ENCODE measurements at places on chromosomes 4 and X.
A peak's percentile ranks its signal among the peaks of the same experiment; 100 is the strongest.

- DNase-seq, result no peak
Measured at GRCh38 chrX:133630362-133630761, 215.1 kb upstream of the GPC4 start.

GRCh38 chrX:149510386-149510785 is 5.3 kb upstream of the IDS start:
- no peak for DNase-seq

- no peak for DNase-seq
Measured at GRCh38 chr4:104205116-104205515, 289.6 kb downstream of the CXXC4 start.

DNA sequence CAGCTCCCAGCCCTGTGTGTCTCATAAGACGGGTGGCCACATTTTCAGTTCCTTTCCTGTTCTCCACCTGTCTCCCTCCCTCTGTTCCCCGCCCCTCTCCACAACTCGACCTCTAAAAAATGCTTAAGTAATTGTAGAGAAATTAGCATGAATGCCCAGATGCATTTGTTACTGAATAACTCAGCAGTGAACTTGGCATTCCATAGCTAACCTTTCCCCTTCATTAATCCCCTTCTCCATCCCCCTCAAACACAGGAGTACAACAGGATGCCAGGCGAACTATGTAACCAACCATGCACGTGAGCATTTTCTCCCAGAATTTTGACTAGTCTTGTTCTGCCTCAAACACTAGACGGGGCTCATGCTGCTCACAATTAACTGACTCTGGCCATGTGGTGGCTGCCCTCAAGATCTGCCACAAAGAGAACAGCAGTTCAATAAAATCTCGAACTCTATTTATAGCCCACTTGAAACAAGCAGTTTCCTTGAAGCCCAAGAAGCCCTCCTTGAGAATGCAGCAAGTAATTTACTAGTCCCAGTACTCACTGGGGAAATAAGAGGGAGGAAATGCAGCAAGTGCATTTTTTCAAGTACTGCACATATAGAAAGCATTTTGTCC is 351.2 kb downstream of the ARHGAP24 start:
- DNase-seq, result no peak

GRCh38 chrX:141214196-141214595 is 28.1 kb downstream of the SPANXC start:
- DNase-seq, result no peak

DNA sequence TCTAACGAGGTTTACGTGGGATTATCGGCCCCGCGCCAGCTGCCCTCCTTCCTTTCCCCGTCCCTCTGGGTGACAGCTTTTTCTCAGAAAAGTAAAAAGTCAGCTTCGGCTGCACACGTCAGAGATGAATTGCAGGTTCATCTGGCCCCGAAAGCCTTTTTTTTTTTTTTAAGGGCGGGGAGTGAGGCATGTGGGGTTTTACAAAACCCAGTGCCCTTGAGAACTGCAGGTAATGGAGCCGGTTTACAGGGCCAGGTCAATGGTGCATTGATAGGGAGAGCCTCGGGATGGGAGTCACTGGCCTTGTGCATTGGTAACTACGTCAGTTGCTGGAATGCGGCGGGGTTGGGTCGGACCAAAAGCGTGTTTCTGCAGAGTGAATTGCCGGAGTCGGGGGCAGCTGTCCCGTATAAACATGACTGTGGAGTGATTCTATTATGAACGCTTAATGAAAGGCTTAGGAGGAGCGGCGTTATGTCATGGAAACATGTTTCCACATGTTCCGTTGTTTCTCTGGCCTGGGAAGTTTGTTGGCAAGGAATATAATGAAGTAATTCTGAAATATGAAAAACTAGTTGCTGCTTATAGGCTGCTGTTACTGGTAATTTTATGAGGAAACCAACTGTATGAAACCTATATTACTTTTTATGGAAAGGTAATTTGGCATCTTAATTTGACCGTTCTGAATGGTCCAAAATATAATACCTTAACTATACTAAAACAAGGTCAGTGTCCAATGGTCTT is 1.1 kb downstream of the HSPA4L start:
- no peak for DNase-seq

DNA sequence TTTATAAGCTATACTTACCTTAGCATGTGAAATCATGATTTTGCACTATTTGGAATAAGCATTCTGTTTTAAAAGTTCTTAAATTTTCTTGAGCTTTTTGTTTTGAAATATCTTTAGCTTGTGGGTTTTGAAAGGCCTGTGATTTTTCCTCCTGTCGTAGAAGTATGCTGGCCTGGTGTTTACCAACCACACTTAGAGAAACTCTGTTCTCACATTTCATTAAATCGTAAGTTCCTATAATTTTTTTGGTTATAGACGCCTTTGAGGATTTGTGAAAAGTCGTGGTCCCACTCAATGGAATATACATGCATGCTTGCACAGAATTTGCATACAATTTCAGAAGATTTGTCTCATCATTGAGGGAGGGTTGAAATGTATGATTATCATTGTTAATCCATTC is 63.6 kb downstream of the PDLIM5 start:
- DNase-seq, result no peak

DNA sequence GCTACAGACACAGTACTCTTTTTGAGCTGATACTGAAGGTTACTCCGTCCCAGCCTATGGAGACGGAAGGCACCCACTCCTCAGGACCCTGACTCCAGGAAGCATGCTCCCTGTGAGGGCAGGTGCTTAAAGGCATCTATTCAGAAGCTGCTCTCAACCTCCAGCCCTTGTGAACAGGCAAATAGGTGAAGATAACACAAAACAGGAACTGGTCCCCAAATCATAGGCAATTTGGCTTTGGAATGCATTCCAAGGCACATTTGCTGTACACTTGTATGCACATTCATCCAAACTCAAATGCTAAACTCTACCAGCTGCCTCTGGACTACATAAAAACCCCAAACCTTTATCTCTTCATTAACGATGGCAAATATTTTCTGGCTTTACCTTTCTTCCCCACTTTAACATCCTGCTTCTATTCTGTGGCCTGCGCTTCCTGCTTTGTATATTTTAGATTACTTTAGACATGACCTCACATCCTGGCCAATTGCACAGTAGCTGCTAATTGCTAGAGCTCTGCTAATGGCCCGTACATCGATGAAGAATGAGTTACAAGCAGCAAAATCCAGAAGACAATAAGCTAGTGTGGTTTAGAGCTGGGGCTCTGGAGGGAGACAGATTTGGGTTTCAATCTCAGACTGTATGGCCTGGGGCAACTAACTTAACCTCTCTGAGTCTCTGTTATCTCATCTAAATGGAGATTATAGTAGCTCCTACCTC is 3.2 kb downstream of the SEL1L3 start:
- DNase-seq, result no peak

- no peak for DNase-seq
Measured at GRCh38 chr4:3492741-3493719, 29.9 kb downstream of the DOK7 start.

DNA sequence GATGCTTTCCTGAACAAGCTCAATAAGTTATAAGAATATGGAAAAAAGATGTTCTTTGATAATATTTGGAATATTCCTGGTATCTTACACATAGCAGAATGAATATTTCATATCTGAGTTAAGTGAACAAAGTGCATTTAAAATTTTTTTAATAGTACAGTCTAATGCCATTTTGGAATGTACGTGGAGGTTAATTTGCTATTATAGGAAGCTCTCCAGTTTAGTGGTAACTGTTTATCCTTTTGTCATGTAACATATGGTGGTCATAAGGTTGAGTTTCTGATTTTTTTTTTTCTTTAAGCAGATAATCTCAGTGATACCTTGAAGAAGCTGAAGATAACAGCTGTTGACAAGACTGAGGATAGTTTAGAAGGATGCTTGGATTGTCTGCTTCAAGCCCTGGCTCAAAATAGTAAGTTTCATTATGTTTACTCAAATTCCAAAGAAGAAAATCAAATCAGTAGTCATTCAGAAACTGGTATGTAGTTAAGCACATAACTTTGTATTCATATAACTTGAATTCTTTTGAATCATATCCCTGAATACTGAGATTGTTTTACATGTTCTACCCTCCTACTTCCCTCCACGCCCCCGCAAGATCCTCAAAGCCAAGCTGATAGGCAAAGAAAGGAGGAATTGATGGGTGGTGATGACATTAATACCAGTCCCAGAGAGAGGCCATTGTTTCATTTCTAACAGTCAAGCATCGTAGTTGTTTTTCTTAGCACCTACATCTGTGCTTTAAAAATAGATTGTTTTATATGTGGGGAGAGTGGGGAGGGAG is 32.1 kb downstream of the RAP1GDS1 start:
- DNase-seq, result no peak

- peak; percentile 20 for DNase-seq
Measured at GRCh38 chr4:102819588-102820365, 7.6 kb downstream of the UBE2D3 start.

- no peak for DNase-seq
Measured at GRCh38 chr4:2059726-2060602, 837 bp downstream of the NAT8L start.

- DNase-seq, result no peak
Measured at GRCh38 chrX:51456246-51456645, 40.1 kb downstream of the NUDT11 start.

- no peak for DNase-seq
Measured at GRCh38 chr4:95317085-95317793, 231.5 kb downstream of the UNC5C start.

DNA sequence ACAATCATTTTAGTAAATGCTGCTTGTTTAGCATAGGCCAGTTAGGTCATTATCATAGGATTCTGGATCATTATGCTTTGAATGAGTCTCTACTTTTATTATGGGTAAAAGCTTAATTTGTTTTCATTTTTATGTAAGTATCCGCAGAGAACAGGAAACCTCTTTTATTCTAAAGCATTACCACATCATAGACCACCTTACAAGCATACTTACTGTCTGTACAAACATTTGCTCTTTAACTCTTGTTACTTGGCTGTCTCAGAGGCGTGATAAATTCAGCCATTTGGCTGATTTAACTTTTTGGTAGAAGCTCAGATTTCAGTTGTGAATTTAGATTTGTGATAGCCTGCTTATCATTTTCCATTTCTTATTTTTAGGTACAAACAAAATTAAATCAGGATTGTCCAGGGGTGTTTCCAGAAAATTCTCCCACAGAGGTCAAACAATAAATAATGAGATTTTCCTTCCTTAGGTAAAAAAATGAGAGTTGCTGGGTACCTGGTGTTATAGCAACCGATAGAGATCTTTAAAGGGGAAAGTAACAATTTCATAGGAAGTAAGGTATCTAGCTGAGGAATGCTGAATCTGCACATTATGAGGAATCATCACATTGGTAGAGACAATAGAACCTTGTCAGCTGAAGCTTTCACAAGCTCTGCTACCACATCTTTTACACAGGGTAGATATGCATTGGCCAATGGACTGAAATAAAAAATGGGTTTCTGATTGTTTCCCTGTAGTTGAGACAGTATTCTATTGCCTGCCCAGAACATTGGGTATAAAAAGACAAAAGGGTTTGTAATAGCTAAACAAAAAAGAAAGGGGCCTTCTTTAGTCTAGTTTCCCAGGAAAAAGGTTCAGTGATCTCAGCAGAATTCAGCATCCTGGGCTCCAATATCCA is 62.5 kb downstream of the NDNF start:
- no peak for DNase-seq

- DNase-seq, result no peak
Measured at GRCh38 chr4:2048831-2049230, 10.3 kb upstream of the NAT8L start.

DNA sequence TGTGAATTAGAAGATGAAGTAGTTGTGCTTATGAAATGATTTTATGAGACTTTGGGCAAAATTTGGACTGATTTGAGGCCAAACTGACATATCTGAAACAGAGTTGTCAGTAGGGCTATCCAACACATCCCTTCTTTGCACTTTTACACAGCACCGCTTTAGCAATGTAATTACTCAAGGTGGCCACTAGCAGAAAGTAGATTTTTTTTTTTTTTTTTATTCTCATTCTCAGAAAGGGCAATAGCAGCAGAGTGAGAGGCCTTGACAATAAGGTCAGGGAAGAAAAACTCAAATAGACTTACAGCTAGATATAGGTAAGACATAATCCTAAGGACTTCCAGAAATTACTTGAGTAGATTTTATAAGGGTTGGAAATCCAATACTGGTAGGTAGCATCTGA is 414.3 kb downstream of the NAP1L3 start:
- DNase-seq, result no peak

DNA sequence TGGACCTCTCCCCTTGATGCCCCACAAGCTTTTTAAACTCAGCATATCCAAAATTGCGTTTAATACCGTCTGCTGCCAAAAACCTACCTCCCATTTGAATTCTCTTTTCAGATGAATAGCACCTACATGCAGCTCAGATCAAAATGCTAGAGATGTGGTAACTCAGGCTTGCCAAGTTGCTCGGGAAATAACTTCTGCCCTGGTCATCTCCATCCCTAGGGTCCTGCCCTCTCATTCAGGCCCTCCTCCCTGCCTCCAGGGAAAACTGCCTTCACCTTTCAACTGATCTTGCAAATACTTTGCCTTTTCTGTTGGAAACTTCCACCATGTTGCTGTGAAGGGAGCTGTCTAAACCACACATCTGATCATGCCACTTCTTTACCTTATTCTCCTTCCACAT is 114.1 kb downstream of the SPRY1 start:
- DNase-seq, result no peak

DNA sequence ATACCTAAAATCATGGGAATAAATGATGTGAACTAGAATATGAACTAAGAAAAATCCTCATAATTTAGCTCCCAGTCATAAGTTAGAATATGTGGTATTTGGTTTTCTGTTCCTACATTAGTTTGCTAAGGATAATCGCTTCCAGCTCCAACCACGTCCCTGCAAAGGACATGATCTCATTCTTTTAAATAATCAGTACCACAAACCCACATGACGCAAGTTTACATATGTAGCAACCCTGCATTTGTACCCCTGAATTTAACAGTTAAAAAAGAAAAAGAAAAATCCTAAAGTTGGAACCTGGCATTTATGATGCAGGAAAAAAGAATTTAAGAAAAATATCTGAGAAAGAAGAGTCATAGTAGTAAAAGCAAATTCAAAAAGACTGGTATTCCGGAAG is 13.3 kb downstream of the UBA6 start:
- DNase-seq, result no peak

- DNase-seq, result no peak
Measured at GRCh38 chr4:173478201-173478912, 51.7 kb downstream of the HAND2 start.

DNA sequence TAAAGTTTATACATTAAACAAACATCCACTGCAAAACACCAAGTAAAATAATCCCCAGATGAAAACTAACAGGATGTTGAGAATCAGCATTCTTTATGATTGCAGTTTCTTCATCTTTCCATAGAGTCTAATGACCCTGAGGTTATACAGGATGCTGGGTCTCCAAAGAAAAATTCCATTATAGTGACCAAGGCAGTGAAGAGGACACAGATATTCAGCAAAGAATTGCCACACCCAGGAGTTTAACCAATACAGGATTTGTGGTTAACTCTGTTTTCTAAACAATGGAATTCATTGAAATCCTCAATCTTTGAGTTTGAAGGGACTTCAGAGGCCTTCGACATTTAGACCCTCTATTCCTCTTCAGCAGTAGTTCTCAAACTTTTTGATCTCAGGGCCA is 76.2 kb upstream of the ESX1 start:
- DNase-seq, result no peak

DNA sequence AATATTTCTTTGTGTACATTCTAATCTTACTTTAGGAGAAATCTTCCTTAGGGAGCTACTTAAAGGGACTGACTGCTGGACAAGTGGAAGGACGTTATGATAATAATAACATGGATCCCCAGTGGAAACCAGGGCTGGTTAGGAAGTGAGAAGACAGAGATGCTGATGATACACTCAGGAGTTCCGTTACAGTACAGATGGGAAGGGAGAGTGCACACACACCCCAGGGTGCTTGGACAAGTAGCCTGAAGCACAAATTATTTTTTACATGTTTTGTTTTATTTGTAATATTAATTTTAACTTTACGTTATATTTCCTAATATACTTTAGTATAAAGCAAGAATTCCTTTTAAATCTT is 84.1 kb downstream of the BMPR1B start:
- DNase-seq, result no peak

Measured in T-helper 17 cell (primary cell).